ENCODE measurements at places on chromosomes 7 and 10.
A peak's percentile ranks its signal among the peaks of the same experiment; 100 is the strongest.

DNA sequence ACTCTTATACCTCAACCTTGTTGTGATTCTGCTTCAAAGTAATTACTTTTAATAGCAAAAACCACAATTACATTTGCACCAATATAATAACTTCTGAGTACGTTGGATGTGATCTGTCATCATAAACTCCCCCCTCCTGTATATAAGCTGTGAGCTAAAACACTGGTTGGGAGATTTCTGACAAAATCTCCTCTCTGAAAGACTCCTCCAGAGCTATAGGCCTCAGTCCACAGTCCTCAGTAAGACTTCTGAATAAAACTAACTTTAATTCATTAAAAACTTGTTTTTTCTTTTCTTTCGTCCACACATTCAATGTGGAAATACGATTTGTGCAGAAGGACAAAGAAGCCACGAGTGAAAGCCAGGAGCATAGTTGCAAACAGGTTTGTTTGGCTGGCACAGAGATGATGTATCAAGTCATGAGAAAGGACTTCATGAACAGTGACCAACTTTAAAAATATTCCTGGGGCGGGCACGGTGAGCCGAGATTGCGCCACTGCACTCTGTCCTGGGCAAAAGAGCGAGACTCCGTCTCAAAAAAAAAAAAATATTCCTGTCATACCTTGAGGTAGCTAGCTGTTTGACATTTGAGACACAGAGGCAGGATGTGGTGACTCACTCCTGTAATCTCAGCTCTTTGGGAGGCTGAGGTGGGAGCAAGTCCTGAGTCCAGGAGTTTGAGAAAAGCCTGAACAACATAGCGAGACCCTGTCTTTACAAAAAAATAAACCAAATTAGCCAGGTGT, 91.1 kb upstream of the ARHGAP21 start:
- DNase-seq: no peak

DNA sequence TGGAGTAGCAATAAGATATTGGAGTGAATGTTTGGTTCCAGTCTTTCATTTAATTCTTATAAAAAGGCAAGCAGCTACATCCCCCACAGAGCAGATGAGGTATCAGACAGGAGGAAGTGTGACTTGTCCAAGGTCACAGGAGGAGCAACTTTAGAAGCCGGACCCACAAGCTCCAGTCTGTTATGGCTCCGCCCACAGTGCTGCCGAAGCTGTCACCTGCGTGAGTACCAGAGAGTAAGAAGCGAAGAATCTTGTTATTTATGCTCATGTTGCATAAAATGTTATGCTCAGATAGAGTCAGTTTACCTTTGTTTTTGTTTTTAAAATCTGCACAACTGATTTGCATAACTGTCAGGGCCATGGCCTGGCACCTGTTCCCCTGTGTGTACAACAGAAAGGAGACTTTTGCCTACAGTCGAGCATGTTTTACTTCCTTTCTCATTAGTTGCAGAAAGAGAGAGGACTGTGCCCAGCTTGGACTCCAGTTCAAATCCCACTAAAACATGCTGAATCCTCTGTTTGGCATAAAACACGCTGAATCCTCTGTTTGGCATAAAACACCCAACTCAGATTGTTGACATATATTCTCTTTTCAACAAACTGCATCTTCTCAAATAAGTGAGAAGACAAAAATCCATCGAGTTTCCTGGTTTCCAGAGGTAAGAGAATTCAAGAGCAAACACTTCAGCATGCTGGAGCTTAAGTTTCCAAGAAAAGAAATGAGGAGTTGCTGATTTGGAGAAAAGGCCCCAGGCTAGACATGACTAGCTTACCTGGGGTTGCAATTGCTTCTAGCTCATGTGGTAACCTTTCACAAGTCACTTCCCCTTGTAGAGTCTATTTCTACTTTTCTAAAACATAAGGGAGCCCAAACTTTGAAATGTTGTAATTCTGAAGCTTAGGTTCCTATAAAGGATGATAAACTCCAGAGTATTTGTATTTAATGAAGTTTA, 409.8 kb upstream of the ZMIZ1 start:
- no peak for DNase-seq

DNA sequence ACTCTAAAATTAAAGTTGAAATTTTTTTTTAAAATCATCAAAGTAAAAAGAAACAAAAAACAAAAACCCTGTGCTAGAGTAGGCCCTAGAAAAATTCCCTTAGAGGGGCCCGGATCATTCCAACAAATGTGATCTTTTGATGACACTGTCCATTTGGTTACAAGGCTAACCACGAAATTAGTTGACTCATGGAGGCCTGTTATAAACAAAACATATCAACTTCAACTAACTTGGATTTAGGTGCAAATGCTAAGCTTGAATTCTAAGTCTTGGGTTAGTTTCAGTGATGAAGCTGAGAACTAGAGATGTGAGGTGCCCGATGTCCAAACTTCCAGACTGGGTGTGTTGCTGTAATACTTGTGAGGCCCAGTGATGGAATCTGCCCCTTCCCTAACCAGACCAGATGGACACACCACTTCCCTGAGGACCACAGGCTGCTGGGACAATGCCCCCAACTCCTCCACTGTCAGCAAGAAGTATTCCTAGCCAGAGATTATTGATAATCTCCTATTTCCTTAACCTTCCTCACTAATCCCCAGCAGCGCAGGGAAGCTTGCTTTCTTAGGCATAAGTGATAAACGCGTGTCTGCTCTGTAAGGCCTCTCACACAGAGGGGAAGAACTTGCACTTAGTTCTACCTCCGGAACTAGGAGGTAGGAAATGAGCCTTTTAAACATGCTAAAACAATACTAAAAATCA, 108.7 kb downstream of the RAPGEF5 start:
- no peak for DNase-seq

DNA sequence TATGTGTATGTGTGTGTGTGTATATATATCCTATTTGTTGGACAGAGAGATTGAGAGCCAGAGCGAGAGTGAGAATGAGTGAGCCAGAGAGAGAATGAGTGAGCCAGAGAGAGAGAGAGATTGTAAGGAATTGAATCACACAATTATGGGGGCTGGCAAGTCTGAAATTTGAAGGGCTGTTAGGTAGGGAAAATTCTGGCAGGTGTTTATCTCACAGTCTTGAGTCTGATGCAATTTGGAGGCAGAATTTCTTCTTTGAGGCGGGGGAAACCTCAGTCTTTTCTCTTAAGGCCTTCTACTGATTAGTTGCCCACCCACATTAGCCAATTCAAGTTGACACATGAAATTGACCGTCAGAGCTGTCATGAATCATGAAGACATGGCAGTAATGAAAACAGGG, 41.0 kb upstream of the WASL start:
- no peak for DNase-seq

DNA sequence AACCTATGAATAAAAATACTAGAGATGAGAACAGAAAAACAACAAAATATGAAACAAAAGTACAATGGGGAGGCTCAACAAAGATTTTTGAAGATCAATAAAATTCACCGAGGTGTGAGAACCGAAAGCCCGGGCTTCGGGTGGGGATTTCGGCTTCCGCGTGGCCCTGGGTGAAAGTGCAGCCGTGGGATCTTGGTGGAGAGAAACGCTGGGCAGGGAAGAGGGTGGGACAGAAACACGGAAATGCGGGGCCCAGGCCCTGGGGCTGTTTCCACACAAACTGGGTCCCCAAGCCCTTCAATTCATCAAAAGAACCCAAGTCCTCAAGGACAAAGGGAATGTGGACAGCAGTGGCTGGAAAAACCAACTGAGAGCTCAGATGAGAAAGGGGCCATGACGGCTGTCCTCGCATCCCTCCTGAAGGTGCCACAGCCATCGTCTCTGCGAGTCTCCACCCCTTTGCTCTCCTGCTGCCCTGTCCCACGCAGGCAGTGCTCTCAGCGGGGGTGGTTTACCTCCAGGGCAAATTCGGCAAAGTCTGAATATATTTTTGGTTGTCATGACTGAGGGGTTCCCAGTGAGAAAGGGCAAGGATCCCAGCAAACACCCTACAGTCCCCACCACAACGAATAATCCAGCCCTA, 19.7 kb downstream of the FOXL3 start:
- DNase-seq: no peak

- DNase-seq: peak; percentile 21
Observed at GRCh38 chr10:124691421-124692099, 52.6 kb downstream of the FAM53B start.

GRCh38 chr7:17434841-17435692, 136.6 kb downstream of the AHR start:
- DNase-seq: no peak

DNA sequence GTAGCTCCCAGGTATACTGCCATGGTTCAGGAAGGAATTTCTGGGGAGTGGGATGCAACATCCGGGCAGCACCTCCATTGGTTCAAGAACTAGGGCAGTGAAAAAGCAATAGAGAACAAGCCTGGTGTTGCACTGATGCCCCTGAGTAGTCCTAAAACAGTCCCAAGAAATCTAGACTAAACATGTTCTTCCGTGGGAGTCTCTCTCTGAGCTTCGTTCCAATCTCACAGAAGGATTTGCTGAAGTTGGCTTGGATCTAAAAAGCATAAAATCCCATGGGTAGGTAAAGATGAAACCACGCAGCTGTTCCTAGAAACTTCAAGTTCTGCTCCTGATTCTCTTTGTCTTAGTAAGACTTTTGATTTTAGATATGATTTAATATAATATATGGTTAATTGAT, 154.5 kb downstream of the PLXDC2 start:
- no peak for DNase-seq

DNA sequence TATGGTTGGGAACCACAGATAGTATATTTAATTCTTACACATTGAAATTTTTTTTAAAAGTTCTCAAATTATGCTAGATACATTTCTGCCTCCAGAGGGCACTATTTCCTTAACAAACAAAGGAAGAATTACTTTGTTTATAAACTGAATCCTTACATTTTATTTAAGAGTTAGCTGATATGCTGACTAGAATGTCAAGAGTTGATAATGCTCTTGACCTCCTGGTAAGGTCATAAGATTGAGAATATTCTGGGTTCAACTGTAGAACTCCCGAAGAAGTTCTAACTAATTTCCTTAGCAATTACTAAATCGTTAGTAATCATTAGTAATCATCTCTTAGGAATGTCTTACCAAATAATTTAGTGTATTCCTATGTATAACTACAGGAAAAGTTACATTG, 95.3 kb upstream of the CYP26C1 start:
- DNase-seq: no peak

DNA sequence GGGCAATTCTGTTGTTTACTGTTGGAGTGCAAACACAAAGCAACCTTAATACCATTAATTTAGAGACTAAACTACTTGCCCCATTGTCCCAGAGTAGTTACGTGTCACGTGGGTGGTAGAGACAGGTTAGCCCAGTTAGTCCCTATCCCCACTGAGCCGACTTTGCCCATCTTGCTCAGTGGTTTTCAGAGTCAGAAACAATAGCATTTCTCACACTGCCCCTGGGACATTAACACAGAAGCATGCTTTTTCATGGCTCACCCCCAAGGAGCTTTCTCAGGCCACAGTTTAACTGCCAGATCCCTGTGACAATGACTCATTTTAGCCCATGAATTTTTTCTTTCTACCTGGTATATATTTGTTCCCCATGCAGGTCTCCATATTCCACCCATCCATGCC, 271.0 kb downstream of the POU6F2 start:
- DNase-seq: no peak

- DNase-seq: no peak
Observed at GRCh38 chr10:81007872-81008271, 470.2 kb downstream of the SH2D4B start.

- DNase-seq: no peak
Observed at GRCh38 chr7:132377015-132377414, 199.3 kb downstream of the PLXNA4 start.

- no peak for DNase-seq
Observed at GRCh38 chr10:52674474-52674873, 98.1 kb downstream of the MBL2 start.

GRCh38 chr7:152136686-152137085, 111.2 kb downstream of the GALNT11 start:
- DNase-seq: no peak

DNA sequence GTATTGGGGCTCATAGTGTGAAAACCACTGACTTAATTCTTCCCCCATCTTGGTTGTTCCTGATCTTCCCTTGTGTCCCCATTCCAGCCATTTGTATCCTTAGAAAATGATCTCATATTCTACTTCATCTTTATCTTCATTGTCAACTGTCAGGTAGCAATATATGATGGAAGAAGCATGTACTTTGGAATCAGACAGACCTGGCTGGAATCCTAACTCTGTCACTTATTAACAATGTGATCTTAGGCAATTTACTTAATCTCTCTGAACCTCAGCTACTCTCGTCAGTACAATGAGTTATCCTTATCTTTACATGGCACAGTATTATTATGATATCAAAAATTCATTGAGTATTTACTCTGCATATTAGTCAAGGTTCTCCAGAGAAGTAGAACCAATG, 10.1 kb downstream of the CFTR start:
- DNase-seq: no peak

DNA sequence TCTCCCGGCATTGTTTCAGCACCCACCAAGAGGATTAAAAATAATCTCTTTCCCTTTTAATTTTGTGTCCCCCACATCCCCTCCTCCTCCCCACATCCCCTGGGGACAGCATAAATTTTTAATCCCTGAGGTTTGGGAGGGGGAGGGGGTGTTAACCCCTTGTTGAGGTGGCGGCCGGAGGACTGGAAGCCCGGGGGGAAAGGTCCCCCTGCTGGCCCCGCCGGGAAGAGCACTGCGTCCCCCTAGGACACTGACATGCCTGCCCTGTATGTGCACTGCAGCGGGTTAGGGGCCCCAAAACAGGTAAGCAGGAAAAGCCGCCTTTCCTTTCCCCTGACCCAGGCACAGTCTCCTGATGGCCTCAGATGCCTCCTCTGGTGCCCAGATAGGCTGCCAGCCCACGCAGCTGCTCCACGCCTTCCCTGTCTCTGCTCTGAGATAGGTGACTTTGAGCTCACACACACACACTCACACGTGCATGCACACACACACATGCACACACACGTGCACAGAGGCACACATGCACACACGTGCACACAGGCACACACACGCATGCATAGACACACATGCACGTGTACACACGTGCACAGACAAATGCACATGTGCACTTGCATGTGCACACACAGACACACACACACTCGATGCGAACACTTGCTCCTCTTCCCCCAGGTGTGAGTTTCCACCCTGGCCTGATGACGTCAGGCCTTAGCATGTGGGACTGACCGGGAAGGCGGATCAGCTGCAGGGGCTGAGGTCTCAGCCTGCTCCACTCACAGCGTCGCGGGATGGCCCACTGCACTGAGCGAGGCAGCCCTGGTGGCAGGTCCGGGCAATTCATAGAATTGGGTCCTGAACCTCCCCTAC, 12.3 kb downstream of the CNPY1 start:
- DNase-seq: no peak

DNA sequence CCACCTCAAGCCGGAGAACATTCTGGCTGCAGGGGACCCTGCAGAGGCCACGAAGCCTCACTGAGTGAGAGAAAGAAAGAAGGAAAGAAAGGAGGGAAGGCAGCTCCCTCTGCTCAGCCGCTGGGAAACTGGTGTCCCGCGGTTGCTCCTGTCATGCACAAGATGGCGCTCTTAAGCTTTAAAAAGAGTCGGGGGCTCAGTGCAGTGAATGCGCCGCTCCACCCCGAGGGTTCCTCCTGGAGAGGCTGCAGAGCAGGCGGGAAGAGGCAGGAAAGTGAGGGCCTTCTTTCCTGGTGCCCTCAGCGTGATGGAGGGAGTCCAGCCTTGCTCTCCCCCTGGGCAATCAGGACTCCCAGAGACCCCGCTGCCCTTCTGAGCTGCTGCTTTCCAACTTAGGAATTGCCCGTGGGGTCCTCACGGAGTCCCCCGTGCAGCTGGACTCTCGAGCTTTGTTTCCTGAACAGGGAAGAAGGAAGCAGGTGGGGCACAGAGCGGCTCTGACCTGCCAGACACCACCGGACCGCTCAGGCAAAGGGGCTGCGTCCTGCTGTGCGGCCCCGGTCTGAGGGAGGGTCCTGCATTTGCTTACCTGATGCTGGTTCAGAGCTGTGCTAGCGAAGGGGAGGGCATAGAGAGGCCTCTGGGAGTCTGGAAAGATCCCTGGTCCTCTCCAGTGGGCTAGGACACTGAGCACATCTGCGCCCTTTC, 141.9 kb upstream of the MKI67 start:
- no peak for DNase-seq

Data from activated gamma-delta T cell (primary cell).